ENCODE measurements at places on chromosomes 2 and 18.

DNA sequence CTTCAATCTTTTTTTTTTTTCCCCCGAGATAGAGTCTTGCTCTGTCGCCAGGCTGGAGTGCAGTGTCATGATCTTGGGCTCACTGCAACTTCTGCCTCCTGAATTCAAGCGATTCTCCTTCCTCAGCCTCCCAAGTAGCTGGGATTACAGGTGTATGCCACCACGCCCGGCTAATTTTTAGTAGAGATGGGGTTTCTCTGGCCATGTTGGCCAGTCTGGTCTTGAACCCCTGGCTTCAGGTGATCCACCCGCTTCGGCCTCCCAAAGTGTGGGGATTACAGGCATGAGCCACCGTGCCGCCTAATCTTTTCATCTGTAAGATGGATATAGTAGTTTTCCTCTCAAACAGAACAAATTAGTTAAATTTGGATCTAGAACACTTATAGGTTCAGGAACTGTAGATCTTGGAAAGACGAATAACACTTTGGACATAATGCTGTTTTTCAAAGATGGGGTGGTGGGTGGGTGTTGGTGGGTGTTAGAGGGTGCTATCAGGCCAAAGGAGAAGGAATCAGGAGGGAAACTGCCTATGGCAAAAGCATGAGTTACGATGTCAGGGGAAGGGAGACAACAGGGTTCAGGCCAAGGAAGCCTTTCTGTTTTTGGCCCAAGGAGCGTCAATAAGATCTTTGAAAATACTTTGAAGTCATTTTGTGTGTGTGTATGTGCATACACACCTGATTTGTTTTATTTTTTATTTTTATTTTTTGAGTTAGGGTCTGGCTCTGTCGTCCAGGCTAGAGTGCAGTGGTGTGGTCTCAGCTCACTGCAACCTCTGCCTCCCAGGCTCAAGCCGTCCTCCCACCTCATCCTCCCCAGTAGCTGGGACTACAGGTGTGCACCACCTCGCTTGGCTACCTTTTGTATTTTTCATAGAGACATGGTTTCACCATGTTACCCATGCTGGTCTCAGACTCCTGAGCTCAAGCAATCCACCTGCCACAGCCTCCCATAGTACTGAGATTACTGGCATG is 6.8 kb downstream of the RPL37A start:
- DNase-seq = no peak

DNA sequence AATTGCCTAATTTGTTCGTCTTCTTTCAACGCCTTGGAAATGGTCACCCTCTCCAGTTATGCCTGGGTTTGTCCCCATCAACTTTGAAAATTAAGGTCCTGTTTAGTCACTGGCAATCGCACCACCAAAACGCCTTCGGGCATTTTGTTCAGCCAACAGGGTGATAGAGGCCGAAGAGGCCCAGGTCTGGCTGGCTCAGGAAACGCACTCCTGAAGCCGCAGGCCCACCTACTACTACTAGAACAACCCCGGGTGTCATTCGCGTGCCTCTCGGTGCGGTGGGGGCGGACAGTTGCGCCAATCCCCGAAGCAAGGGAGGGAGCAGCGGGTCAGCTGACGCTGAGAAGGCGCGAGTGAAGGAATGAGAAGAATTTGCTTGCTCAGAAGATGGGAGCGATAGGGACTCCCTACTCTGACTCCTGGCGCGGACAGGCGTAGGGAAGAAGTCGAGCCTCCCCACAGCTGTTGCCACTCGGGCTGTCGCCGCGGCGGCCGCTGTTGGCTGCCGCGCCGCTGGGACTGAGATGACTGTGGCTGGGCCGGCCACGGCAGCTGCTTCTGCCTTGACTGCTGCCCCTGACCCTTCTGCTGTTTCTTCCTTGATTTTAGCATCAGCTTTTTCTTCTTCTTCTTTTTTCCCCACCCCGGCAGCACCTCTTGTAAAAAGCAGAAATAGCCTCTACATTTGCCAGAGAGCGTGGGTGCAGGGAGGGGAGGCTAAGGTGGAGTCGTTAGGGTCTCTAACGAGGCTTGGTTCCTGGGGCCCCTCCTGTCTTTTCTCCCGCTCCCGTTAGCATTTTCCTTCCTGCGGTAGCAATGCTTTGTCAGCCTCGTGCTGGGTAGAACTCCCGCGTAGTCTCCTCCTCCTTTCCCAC is 387.6 kb downstream of the FIGN start:
- DNase-seq = peak; percentile 57

GRCh38 chr2:12116228-12116750 is 369.9 kb downstream of the LPIN1 start:
- DNase-seq = no peak

DNA sequence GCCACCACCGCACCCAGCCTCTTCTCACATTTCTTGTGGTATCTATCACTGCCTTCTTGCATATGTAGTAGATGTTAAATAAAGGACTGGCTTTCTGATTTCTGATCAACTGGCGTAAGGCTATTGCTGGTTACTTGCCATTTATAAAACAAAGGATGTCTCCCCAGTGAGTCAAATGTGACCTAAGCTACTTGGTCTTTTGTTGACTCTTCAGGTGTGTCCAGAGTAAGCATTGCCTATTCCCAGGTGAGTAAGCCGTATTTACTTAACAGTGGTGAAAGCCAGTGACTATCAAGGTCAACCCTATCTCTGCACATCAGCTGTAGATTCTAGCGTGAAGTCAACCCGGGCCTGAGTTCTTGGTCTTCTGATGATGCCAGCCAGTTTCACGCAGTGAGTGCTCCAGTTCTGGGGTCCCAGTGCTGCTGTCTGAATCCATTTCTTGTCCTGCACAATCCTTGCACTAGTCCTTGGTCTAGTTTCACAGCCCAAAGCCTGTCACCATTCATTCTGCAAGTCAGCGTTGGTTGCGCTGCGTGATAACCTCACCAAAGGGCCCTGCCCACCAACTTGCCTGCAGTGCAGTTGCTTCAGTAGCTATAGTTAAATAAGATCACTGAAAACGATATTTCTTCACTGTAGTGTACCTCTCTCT is 120.2 kb downstream of the GBX2 start:
- no peak for DNase-seq

GRCh38 chr2:2016651-2017311 is 272.5 kb upstream of the PXDN start:
- no peak for DNase-seq

- no peak for DNase-seq
These were observed 45.1 kb downstream of the RPL31 start for GRCh38 chr2:101047075-101047766.
